Breast epithelium (tissue), 4 donors: ENCODE measurements at places on chromosomes 6 and 20. TPM values are rescaled to one million over a fixed set of nuclear protein-coding genes. Genes with fewer than 3 reads are reported as not detected.

- no peaks in the 10 kb centered on the region for H3K36me3 ChIP-seq
- no peak overlapping the region for H3K4me3 ChIP-seq
- H3K27ac ChIP-seq: no peak overlapping the region
- no peaks in the 10 kb centered on the region for H3K4me1 ChIP-seq
- no peak for DNase-seq
Measured at GRCh38 chr6:87728706-87729105, 26.7 kb upstream of the AKIRIN2 start.

GRCh38 chr20:62892348-62893304 is 31.0 kb upstream of the TCFL5 start:
- H3K27me3 ChIP-seq: no peaks in the 10 kb centered on the region
- H3K27ac ChIP-seq: no peak overlapping the region
- no peak for DNase-seq
- no peaks in the 10 kb centered on the region for H3K4me1 ChIP-seq
- H3K36me3 ChIP-seq: no peaks in the 10 kb centered on the region

DNA sequence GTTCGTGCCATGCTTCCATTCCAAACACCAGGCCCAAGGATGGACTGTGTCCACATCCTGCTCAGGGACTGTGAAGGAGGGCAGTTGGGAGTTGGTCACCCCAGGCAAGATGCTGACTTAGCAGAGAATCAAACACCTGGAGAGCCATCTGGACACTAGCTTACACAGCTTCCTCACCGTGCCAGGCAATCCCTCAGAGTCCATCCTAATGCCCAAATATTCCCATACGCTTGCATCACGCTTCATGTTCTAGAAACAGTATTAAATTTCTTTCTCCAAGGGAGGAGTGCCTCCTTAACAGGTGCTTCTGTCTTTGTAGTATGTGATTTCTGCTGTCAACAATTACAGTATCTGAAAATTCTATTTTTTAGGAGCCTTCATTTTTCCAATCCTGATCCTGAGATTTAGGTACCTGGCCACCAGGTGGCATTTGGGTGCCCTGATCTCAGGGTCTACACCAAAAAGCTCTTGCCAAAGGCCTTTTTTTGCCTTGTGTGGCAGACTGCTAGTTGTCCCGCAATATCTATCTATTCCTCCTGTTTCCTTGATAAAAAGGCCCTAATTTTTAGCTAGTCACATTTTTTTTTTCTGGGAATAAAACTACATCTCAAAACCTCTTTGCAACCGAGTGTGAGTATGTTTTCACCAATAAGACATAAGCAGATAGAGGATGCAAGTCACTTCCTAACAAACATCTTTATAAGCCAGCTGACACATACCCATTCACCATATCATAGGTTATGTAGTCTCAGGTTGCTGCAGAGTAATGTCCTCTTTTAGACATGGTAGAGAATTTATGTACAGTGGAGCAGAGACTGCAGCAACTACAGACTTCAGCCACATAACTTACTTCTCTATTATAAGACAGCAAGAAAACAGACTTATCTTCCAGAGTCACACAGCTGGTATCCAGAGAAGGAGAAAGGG is 85.0 kb downstream of the PREP start:
- no peaks in the 10 kb centered on the region for H3K27me3 ChIP-seq
- no peak overlapping the region for H3K27ac ChIP-seq
- no peaks in the 10 kb centered on the region for H3K36me3 ChIP-seq
- H3K4me3 ChIP-seq: no peak overlapping the region
- H3K4me1 ChIP-seq: no peaks in the 10 kb centered on the region

DNA sequence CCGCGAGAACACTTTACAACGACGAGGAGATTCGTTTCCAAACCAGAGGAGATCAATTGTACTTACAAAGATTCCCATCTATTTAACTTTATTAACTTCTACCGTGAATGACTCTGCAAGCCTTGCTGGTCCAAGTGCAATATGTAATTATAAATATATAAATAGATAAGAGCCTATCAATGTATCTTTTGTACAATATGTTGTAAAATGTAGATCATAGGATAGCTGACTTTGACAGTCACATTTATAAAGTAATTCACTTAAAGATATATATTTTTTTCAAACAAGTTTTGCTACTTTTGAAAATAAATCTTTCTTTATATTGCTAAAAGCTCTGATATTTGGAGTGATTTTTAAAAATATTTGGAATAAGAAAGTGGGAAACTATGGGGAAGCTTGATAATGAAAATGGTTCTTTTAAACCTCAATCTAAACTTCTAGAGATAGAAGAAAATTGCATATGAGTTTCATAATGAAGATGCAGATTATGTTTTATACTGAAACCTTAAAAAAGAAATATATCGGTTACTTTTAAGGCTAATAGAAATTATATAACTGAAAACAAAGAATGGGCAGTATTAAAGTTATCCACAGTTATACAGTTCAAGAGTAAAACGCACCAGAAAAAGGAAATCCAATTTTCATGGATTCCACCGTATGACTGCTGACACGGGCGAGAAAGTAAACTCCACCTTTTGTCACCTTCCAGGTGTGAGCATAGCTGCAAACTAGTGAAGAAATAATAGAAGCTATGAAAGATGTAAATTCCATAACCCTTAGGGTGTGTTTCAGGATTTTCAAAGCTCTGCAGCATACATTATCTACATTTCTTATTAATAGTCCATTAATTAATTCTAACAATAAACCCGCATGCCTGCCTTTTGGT is 3.3 kb downstream of the TCF21 start:
- H3K4me1 ChIP-seq: no peaks in the 10 kb centered on the region
- peaks cover 11% of the 10 kb centered on the region for H3K27me3 ChIP-seq
- no peak overlapping the region for H3K4me3 ChIP-seq

RHAG gene
- not detected for total RNA-seq

TP53INP2 gene
- total RNA-seq: 4.7 TPM
